ENCODE measurements at places on chromosomes 13 and 19.

DNA sequence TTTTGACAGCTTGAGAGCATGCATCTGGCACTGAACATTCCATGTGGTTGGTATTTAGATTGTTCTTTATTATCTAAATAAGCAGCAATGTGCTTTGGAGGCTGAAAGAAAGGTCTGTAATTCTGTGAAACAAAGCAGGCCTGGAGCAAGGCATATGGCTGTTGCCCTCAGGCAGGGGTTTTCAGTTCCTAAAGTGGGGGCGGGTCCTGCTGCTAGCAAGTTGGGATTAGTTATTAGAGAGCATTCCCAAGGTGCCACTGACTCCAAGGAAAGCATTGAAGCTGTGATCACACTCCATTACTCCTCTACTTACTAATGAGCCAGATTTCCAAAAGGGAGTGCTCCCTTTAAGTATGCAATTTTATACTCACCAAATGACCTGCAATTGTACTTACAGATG is 432.2 kb downstream of the OLFM4 start:
- DNase-seq: no peak

- DNase-seq: peak; percentile 75
Observed at GRCh38 chr19:10292206-10292788, 2.5 kb downstream of the ICAM5 start.

- no peak for DNase-seq
Observed at GRCh38 chr13:98570929-98571372, 6.0 kb downstream of the STK24 start.

- no peak for DNase-seq
Observed at GRCh38 chr13:44765001-44765471, 188.9 kb upstream of the TSC22D1 start.

GRCh38 chr13:49629196-49629938 is 1.1 kb downstream of the ARL11 start:
- no peak for DNase-seq

GRCh38 chr19:16571283-16571682 is 932 bp downstream of the SLC35E1 start:
- no peak for DNase-seq

DNA sequence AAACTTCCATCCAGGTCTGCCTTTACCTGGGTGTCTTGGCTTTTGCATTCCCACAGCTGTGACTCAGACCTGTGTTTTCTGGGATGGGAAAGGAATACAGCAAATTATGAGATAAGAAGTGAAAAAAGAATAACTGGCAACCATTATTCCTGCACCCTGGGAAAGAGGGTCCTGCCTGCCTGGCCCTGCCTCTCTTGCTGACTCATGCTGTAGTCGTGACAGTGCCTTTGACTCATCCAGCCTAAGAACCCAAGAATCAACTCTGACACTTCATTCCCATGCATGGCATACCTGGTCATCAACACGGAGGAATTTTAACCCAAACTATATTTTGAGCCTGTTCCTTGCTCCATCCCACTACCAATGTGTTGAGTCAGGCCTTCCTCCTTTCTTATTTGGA is 185.4 kb upstream of the SERP2 start:
- DNase-seq: no peak

DNA sequence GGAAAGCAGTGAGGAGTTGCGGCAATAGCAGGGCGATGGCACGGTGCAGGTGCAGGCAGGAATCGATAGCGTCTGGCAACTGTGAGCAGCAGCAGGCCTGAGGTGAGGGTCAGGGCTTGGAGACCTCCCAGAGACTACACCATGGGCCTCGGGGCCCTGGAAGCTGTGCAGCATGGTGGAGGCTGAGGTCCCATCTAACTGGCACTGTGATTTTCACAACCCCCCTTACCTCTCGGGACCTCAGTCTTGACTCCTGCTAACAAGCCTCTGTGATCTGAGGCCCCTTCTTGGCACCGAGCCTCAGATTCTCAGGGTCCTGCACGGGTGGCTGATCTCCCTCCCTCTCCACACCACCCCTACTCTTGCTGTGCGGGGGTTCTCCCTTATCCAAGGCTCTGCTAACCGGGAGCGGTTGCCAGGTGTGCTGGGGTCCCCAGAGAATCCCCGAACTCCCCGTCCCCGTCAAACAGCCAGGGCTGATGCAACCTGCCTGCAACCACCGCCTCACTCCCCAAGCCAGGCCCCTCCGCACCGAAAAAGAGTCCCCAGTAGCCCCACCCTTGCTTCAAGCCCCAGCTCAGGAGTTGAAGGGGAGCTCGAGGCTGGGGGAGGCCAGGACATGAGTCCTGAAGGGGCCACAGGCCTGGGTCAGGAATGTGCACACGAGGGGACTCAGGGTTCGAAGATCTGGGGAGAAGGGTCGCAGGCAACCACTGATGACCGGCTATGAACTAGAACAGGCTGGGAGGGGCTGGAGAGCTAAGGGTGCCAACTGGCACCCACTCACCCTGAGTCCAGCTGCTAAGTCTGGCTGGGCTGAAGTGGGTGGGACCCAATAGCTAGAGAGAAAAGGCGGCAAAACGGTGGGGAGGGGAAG is 4.8 kb upstream of the ATF5 start:
- no peak for DNase-seq

DNA sequence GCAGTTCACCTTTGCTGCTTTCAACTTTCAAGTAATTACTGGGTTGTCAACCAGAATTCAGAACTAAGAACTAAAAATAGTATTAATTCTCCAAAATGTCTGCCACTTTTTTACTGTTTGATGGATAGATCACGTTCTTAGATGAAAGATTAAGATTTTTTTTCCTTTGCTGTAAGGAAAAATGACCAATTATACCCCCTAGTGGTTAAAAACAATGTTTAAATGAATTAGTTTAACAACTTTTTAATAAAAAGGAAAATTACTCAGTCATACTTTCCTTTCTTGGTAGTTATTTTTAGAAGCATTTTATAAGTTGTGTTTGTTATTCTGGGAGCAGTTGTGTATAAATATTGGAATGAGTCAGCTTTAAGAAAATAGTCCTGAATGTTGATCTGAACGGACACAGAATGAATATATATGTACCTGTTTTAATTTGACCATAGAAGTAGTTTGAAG is 4.6 kb downstream of the TM9SF2 start:
- DNase-seq: no peak

- DNase-seq: no peak
Observed at GRCh38 chr13:94033830-94034642, 445.4 kb downstream of the DCT start.

- DNase-seq: no peak
Observed at GRCh38 chr13:79030513-79030912, 371.6 kb upstream of the OBI1 start.

GRCh38 chr19:5006201-5006600 is 37.3 kb downstream of the KDM4B start:
- no peak for DNase-seq

DNA sequence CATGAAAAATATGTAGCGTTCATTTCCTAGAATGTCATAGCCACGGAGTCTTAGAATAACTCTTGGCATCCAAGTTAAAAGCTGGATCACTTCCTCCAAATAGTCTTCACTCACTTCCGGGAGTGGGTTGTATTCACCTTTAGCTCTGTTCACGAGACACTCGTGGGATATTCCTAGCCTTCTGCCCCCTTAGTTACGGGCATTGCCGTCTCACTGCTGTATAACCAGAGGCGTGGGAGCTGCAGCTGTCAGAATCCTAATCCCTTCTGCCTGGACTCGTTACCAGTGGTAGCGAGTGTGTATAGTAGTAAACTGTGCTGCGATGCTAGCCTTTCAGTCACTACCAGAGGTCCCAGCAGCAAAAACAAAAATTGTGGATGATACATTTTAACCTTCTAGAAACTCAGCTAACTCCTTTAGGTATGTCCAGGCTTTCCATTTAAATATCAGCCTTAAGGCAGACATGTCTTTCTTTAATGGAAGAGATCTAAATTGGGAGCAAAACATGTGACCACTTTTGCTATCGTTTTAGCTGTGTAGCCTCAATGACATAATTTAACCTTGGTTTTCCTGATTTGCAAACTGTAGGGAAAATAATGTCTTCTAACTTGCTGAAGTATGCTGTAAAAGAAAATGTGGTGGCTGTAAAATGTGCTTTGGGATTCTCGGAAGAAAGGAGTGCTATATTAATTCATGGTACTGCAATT is 34.1 kb downstream of the ERCC5 start:
- no peak for DNase-seq

DNA sequence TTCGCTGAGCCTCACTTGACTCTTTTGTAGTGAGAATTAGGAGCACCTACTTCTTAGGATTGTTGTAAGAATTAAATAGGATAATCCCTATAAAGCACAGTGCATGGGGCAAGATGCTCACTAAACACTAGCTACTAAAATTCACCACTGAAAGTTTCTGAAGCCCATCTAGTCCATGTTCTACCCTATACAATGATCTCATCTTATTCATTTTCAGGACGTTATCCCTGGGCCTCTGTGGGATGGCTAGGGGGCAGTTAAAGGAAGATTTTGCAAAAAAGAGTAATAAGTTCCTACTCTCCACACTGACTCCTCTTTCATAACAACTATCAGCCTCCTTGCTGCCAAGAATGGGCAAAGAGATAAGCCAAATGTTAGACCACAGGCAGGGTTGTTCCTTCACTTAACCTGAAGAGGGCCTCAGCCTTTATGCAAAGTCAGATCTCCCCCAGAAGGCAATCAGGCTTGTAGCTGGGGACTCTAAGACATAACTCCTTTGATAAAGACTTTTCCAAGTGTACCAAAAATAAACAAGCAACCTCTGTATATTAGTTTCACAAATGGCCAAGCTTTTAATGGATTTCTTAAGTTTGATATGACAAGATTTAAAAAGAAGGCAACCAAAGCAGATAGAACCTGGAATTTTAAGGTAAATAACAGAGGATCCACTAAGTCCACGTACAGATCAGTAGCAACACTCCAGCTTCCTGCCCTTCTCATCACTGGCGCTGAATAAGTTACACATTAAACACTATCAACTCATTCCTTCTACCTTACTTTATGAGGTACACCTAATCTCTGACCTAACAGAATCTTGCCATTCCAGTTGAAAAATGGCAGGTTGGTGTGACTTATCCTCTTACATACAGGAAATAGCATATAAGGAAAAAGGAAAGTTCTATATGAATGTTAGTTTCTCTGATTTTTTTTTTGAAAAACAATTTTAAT is 44.4 kb downstream of the ELF1 start:
- DNase-seq: no peak

- DNase-seq: no peak
Observed at GRCh38 chr13:89457977-89458376, 1786.8 kb downstream of the SLITRK5 start.

DNA sequence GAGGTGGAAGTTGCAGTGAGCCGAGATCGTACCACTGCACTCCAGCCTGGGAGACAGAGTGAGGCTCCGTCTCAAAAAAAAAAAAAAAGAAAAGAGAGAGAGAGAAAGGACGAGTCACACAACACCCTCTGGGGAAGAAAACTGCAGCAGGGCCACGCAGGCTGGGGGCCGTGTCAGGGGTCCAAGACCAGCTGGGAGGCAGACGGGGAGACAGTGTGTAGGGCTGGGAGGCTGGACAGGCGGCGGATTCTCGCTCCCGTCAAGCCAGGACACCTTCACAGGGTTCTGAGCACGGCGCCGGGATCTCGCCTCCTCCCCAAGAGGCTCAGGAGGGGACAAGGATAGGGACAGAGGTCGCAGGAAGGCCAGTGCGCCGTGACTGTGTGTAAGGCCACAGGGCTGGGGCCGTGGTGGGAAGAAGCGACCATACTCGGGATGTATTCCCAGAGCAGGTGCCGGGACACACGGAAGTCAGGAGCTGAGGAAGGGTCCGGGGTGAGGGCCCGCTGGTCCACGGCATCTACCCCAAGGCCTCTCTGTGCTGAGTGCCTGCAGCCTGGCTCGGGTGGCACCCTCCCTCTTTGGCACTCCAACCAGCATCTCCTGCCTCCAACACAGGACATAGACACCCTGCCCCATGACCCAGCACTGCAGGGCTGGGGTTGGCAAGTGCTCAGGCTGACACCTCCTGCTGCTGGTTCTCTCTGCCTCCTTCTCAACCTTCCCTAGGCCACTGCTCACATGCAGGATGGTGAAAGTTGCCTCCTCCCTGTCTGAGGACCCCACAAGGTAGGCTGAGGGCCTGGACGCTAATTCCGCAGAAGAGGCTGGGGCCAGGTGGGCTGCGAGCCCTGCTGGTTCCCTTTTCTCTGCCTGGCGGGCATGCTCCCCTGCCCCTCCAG is 21.2 kb downstream of the ZNF787 start:
- no peak for DNase-seq

GRCh38 chr13:78587395-78587794 is 16.0 kb downstream of the POU4F1 start:
- no peak for DNase-seq

DNA sequence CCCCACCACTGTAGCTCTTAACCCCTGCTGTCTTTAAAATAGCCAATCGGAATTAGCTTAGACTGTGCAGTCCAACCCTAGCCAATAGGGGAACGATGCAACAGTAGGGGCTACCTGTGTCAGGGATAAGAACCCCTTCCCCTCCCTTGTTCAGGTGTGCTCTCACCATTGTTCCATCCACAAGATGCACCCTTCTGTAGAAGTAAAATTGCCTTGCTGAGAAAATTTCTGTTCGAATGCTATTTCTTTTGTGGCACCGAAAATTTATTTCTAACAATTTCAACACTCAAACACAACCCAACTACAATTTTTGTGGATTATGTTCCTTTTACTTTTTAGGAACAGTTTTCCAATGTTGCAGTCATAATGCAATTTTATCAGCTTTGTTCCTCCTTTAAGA is 3.6 kb upstream of the ZNF583 start:
- DNase-seq: no peak

- DNase-seq: no peak
Observed at GRCh38 chr19:2175742-2176141, 12.0 kb downstream of the DOT1L start.

GRCh38 chr13:51818781-51819511 is 15.0 kb upstream of the DHRS12 start:
- no peak for DNase-seq

DNA sequence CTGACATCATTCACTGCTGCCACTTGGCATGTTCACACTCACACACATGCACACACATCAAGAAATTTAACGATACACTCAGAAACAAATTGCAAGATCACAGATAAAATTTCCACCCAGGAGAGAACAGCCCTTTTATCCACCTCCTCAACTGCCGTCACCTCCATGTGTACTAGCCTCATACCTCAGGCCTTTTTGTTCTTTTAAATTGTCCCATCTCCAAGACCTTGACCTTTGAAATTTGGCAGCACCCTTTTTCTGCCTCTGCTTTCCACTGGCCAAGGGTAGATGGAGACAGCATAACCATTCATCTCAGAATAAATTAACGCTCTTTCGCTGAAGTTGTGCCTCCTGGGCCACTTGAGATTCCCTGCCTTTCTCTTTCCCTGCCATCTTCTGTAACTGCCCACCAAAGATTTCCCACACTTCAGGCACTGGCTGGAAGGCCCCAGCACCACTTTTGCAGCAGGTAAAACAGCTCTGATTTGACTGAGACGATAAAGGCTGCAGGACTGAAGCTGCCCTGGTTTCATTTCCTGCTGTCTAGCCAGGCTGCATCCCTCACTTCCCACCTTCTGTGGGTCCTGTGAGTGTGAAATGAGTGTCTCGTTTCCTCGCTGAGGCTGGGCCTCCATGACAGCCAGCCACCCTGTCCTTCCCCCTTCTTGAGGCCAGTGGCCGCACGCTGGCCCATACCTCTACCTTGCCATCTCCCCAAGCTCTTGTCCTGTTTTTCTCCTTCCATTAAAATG is 39.3 kb downstream of the MBNL2 start:
- no peak for DNase-seq

Data from activated CD4-positive, alpha-beta T cell treated with anti-CD3 and anti-CD28 coated beads for 24 hours (primary cell).